ENCODE measurements at places on chromosomes 13 and 19. TPM values are rescaled to one million over a fixed set of nuclear protein-coding genes. Genes with fewer than 3 reads are reported as not detected.

Gene NOP53
- 105 TPM for total RNA-seq

Gene RETN
- total RNA-seq: not detected

Gene TNFRSF19
- 7.3 TPM for total RNA-seq

Gene PSG5
- 13.6 TPM for total RNA-seq

Gene LRP3
- total RNA-seq: 15.0 TPM

Gene SIGLECL1
- not detected for total RNA-seq

Gene FREM2
- total RNA-seq: not detected

Gene TPTE2
- total RNA-seq: not detected

Gene CNOT3
- total RNA-seq: 9.8 TPM

Gene PNMA8B
- total RNA-seq: 6.3 TPM

Gene ZNF100
- total RNA-seq: 2.4 TPM

GRCh38 chr19:1053176-1054101, 13.5 kb upstream of the ARHGAP45 start:
- no peak for DNase-seq

- no peak for DNase-seq
These were observed 3.1 kb upstream of the FXYD5 start for GRCh38 chr19:35151273-35152065.

GRCh38 chr13:29255567-29255966, 339.9 kb downstream of the SLC7A1 start:
- DNase-seq: no peak

DNA sequence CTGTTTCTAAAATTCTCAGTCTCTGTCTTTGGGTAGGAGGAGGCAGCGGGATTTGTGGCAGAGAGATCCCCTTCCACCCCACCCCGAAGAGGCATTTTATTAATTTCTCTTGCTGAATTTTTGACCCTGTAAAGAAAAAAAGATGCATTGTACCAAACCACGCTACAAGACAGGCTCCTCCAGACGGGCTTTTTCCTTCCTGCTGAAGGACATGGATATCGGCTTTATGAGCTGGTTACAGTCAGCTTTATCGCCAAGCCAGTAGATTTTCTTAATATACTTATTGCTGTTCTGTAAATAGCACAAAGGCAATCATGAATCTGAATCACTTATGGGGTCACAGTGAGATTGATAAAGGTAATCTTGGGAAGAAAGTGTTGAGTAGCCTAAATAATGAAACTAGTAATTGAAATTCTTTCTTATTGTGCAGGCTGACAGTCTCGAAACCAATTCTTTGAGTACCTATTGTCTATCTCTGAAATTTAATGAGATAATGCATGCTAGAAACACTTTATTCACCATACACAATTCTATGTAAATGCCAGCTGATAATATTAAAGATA, 24.5 kb downstream of the MBNL2 start:
- DNase-seq: no peak

- no peak for DNase-seq
These were observed 19.9 kb upstream of the ACOD1 start for GRCh38 chr13:76928456-76928855.

- DNase-seq: peak; percentile 4
These were observed 11.9 kb upstream of the ZNF57 start for GRCh38 chr19:2888731-2889224.

GRCh38 chr13:112346173-112346898, 29.8 kb upstream of the SPACA7 start:
- DNase-seq: no peak

DNA sequence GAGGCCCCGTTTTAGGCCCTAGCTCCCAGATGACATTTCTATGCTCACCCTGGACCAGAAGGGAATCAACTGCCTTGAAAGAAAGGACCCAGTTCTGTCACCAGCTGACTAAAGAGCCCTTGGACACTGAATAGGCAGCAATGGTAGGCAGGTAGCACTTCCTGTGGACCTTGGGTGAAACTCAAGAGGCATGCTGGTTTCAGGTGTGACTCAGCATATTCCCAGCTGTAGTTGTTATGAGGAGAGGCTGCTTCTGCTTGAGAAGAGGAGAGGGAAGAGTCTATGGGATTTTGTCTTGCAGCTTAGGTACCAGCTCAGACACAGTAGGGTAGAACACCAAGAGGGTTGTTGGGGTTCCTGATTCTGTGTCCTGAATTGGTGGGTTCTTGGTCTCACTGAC, 37.9 kb upstream of the HTR2A start:
- no peak for DNase-seq

DNA sequence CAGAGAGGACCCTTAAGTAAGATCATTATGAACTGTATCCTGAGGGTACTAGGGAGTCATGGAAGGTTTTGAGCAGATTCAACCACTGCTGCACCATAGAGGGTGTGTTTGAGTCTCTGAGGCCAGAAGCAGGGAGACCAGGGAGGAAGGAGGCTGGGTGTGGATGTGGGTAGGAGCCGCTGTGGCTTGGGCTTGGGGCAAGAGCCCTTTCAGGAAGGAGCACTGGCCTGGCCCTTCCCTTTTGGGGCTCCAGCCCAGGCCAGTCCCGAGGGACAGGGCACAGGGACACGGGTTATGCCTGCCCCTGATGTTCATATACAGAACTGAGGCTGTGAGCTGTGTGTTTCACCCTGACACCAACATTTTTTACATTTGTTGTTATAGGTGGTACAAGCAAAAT, 7.2 kb downstream of the CIC start:
- DNase-seq: no peak

DNA sequence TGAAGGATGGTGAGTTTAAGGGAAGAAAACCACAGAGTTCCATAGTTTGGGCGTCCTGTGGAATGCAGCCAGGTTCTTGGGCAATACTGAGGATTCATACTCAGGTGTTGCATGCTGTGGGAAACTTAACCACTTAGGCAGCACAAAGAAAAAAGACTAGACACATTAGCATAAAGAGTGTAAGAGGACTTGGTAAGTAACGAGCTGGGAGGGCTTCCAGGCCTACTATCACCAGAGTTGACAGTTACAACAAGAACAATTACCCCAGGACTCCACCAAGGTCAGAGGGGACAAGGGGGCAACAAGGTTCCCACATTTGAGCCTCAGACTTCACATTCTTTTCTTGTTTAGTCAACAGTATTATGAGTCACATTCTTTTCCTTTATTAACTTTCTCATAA, 33.2 kb downstream of the KCTD12 start:
- DNase-seq: peak; percentile 75

GRCh38 chr13:91889641-91890040, 491.2 kb downstream of the GPC5 start:
- DNase-seq: no peak

DNA sequence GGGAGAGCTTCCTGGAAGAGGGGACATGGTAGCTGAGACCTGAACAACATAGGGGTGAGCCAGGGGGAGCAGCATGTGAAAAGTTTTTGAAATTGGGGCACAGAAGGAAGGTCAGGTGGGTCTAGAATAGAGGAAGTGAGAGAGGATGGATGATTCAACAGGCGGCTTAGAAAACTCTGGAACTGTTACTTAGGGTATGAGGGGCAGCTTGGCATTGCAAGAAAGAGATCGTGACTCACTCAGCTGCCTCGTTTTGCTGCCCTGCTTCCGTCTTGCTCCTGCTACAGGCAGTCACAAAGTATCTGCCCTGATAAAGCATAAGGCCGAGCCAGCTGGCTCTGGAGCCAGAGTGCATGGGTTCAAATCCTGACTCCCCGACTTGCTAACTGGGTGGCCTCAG, 1.3 kb upstream of the CEACAM20 start:
- peak; percentile 46 for DNase-seq

GRCh38 chr13:32060401-32060878, 28.9 kb downstream of the FRY start:
- DNase-seq: no peak

DNA sequence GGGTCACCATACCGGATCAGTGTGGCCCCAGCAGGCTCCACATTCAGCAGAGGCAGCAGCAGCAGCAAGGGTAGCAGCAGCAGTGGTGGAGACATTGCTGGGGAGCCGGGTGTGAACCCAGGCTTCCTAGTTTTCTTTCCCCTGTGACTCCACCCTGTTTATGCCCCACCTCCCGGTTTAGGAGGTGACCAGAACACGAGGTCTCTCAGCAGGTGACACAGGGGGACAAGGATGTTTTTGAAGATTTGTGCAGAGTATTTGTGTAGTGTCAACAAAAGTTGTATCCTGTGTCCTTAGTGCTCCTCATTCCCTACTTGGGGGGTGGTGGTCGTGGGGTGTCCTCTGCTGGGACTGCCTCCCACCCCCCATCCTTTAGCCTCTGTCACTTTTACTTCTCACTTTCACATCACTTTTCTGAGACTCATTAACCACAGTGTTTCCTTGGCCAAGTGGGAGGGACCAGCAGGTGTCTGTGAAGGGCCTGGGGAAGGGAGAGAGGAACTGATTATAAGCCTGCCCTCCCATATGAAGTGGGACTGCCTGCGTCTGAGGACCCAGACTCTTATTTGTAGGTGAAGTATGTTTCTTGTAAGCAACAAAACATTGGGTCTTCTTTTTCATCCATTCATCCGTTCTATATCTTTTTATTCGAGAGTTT, 15.6 kb upstream of the KCNC3 start:
- no peak for DNase-seq

DNA sequence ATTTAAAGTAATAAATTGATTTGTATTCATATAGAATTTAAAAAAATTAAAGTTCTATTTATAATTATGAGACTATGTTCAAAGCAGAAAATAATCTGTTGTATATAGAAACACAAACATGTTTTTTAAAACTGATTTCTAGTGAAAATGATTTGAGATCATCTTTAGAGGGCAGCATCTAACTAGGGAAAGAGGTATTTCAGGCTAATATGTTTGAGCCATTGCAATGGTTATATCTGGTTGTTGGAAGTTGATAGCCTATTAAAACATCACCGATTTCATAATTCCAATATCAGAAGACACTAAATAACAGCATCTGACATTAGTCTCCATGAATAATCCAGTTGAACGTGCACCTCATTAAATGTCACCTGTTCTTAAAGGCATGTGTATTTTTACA, 79.8 kb upstream of the SLITRK6 start:
- no peak for DNase-seq

DNA sequence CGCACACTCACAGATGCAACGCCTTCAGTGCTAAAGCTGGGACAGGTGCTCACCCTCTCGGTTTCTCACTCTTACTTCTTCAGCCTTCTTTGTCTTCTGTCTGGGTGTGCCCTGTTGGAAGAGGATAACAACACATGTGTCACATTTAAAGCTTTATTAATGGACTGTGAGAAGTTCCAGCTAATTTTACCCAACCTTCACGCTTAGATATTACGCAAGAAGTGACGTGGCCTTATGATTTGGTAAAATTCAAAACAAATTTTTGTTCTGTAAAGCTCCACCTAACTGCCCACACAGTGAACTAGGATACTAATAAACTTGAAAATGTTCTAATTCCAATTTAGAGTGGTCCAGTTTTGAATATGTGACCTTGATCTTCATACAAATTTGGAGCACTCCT, 66.7 kb upstream of the LRCH1 start:
- no peak for DNase-seq

DNA sequence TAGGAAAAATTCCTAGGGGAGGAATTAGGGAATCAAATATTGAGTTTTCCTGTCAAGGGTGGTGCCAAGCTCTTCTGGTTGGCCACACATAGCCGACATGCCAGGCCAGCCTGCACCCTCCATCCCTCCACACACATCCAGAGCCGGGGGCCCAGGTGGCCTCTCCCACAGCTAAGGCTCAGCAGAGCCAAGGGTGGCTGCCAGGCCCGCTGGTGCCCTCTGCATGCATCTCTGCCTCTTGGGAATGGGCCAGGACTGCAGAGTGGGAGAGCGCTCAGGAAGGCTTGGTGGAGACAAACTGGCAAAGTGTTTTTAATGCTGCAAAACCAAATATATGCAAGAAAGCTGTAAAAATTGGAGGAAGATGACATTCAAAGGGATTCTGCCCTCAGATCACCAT, 42.7 kb upstream of the GAS6 start:
- DNase-seq: no peak

DNA sequence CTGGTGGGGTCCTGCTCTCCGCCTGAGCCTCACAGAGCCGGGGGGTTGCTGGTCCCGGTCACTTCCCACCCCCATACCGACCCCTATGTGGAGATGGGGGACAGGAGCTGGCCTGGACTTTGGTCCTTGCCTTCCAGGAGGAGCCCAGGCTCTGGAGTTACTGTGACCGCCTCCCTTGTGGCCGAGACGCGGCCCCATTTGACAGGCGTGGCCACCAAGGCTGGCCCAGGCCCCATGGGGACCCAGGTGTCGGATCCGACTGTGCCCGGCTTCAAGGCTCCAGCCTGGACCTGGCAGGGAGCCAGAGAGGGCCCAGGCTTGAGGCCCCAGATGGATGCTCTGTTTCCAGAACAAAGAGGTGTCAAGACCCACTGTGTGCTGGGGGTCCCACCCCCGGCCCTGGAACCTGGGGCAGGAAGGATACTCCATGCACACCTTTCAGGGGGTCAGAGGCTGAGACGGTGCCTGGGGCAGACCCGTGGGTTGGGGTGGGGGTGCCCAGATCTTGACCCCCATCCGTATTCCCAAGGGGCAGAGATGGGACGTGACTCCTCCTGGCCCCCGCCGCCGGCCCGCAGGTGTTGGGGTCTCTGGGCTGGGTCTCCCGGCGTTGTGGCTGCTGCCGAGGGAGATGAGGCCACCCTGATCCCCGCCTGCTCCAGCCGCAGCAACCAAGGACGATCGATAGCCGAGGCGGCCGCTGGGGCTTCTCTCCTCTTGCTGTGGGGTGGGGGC, 47.8 kb upstream of the TCF3 start:
- DNase-seq: no peak

DNA sequence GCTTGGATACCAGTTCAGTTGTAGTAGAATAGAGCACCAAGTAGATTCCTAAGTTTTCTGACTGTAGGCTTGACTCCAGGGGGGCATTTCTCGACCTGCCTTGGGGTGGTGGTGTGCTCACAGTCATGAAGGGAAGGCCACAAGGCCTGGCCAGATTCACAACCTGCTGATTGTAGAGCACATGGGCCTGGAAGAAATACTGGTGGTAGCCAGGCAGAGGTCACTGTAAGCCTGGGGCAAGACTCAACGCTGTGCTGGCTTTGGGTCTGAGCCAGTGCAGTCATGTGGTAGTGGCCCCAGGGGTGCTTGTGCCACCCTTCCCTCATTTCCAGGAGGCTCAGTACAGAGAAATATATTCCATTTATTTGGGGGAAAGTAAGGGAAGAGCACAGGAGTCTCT, 832.3 kb upstream of the SLC10A2 start:
- DNase-seq: no peak

DNA sequence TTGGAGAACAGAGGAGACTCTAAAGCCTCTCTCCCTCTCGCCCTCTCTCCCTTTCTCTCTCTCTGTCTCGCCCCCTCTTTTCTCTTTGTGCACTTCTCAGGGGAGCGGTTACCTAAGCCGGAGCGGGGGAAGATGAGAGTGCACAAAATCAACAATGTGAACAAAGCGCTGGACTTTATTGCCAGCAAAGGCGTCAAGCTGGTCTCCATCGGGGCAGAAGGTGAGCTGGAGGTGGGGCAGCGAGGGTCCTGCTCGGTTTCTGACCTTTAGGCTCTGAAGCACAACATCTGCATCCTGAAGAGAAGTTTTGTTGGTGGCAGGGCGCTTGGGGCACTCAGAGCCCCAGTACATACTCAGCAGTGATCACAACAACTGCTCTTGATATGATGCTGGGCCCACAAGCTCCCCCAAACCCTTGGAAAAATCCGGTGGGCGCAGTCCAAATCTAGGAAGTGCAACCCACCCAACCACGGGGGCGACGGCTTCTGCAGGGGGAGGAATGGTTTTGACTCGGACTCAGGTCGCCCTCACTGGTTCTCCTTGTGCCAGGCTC, 43.3 kb downstream of the CAPN12 start:
- DNase-seq: no peak
